Activated CD4-positive, alpha-beta T cell treated with anti-CD3 and anti-CD28 coated beads, Interleukin-2, amount 10 ng/mL, durations not matched to agents 7 days and 5 days (primary cell): ENCODE measurements at places on chromosomes 7 and 10. TPM values are rescaled to one million over a fixed set of nuclear protein-coding genes. Genes with fewer than 3 reads are reported as not detected.

DNA sequence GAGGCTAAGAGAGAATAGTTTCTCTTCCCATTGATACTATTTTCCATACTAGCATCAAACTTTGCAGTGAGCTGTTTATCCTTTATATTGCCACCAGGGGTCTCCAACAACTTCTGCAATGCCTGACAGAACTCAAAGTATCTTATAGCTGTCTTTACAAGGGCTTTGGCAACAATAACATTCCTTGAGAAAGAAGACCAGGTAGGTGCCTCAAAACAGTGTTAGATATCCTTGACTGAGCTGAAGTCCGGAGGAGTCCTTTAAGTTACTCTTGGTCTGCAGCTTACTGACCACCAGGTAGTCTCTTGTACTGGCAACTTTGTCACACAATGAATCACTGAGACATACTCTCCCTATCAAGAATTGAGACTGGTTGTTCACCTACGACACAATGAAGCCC, 30.0 kb upstream of the TES start:
- DNase-seq, result peak; percentile 51

DNA sequence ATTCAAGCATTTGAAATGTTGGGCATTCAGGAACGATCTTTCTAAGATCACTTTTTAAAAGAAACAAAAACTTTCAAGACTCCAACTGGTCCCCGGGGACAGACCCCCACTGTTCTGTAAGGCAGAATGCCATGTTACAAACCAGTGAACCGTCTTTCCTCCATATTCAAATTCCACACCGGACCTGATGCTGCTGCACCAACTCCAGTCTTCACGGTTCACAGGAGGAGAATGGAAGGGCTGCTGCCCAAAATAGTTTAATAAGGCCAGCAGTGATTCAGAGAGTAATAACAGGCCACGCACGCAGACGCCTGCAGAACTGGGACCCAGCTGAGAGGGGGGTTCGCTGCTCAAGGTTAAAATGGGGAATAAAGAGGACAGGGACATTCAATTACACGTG, 47.2 kb downstream of the OSBPL3 start:
- no peak for DNase-seq

The ADAM22 gene
- 1.1 TPM for total RNA-seq

The CUZD1 gene
- 2.4 TPM for total RNA-seq

DNA sequence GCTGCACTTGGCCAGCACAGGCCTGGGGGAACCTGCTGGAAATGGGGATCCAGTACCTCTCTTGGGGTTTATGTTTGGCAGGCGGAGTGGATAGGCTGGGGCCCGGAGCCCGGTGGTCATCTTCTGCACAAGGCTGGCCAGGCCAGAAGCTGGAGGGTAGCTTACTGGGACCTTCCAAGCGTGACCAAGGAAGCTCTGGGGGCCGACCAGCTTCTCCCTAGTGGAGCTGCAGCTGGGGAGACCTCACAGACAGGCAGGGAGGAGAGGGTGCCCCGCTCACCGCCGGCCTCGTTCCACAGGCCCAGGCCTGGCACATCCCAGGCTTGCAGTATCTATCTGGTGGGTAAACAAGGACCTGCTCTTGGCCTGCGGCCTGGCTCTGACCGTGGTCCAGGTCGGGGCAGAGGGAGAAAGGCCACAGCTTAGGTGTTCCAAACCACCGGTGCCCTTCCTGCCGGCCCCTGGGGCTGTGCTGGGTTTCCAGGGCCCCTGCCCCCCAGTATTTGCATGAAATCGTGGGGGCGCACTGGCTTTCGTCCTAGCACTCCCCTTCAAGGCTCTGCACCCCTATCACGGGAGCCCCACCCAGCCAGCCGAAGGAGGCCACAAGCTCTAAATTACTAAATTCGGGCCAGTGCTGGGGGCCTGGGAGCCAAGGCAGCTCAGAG, 1.5 kb upstream of the ELFN1 start:
- DNase-seq, result no peak

DNA sequence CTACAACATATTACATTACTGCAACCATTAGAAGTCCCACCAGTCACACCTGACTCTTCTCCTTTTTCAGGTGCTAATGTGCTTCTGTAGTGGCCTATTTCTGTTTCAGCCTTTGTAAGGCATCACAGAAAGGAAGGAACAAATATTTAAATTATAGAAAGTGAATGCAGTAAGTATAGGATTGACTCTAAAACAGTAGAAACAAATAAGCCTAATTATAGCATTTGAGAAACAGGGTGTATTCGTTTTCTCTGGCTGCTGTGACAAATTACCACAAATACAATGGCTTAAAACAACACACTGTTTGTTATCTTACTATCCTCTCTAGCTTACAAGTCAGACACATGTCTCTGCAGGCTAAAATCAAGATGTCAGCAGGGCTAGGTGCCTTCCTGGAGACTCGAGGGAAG, 69.4 kb downstream of the CCSER2 start:
- DNase-seq, result no peak

DNA sequence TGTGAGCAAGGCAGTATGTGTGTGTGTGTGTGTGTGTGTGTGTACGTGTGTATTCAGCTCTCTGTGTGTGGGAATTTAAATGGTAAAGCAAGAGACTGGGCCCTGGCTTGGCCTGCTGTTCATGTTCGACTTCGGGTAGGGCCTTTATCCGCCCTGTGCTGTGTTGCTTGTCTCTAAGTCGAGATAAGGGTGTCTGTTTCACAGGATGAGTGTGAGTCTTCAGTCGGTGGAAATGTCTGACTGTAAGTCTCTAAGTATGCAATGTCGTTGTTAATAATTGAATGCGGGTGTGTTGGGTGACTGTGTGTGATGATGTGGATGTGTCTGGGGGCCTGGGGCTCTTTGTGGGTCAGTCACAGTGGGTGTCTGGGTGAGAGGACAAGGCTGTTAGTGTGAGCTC, 34.8 kb downstream of the HIF1AN start:
- DNase-seq, result no peak

GRCh38 chr10:118867768-118868167, 113.0 kb upstream of the CACUL1 start:
- no peak for DNase-seq
